ENCODE measurements at places on chromosomes 11 and 22.

DNA sequence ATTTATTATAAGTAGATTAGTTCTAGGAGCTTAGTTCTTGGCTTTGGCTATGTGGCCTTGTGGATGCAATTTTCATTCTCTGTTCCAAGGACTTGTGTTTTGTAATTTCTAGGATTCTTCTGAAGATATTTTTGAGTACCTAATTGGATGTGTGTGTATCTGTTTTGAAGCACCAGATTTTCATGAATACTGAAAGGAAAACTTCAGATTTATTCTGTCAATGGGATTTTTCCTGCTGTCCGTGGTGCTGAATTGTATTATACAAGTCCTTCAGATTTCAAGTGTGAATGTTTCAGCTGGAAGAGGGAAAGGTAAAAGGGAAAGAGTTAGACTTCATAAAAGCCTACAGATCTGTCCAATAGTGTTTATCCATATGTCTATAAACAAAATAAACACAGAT, 18.2 kb upstream of the SYN3 start:
- no peak for DNase-seq

- DNase-seq = no peak
Observed at GRCh38 chr11:117199916-117200812, 994 bp downstream of the TAGLN start.

GRCh38 chr11:65226103-65226442, 35.7 kb upstream of the POLA2 start:
- no peak for DNase-seq

DNA sequence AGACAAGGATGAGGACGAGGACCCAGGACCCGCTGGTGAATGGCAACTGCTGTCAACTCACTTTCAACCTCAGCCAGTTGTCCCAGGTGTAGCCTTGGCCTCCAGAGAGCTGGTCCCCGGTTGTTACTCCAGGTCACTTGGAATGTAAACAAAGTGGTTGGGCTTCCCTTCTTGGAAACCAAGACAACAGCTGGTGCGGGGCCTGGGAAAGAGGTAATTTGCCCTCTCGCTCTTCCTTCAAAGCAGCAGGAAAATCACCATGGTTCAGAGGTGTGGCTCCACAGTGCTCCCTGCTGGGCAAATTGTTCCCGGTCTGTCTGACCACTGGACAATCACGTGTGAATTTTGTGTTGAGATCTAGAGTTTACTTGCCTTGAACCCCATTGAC, 15.0 kb downstream of the SLC1A2 start:
- DNase-seq = no peak

DNA sequence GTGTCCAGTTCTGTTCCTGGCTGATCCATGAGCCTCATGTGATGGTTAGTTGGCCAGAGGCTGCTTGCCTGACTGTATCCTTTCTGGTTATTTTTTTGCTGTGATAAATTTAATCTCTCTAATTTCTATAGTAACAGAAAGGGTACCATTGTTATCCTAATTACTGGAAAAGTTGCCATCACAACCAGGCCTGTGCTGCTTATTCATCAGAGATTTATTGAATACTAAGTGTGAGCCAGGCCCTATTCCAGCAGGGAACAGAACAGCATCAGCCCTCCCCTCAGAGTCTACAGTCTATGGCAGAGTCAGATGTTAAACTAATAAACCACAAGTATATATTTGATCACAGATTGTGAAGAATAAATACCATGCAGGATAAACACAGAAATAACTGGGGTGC, 86.8 kb downstream of the DEPDC5 start:
- no peak for DNase-seq

DNA sequence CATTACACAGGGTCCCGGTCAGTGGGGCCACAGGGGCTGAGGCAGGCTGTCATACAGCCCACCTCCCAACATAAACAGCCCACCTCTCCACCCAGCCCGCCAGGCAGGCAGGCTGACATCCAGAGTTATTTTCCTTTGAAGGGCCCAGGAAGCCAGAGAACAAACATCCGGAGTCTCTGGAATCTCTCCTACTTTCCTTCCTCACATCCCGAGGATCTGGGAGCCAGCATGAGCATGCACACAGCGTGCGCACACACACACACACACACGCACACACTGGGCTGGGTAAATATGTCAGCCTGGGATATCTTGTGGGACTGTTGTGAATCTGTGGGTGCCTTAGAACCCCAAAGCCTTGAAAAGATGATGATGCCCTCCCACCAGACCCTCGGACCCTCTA, 55.4 kb downstream of the PDE2A start:
- no peak for DNase-seq

DNA sequence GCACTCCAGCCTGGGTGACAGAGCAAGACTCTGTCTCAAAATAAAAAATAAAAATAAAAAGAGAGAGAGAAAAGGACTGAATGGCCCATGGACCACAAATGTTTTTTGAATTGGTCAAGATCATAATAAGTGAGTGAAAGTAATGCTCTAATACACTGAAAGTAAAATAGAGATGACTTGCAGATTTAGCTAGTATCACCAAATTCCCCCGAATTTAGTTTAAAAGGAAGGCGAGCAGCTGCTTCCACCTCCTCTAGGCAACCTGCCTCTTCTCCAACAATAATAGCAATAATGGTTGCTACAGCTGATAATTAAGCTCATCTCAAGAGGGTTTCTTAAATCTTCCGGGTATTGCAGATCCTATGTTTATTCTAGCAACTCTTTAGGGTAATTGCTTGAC, 36.8 kb downstream of the CELF1 start:
- no peak for DNase-seq

DNA sequence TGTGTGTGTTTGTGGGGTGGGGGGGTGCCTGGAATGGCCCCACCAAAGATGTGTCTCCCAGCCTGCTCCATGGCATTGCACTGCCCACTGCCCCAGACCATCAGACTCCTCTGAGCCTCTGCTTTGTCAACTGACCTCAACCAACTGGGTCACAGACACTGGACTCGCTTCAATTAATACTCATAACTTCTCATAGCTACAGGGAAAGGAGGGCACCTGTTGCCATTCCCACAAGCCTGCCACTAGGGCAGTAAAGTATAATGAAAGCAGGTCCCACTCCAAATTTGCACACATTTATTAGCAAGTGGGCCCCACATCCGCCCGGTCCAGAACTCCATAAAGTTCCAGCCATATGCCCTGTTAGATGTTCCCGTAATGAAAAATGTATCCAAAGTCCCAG, 70.5 kb upstream of the PRDM11 start:
- DNase-seq = no peak

DNA sequence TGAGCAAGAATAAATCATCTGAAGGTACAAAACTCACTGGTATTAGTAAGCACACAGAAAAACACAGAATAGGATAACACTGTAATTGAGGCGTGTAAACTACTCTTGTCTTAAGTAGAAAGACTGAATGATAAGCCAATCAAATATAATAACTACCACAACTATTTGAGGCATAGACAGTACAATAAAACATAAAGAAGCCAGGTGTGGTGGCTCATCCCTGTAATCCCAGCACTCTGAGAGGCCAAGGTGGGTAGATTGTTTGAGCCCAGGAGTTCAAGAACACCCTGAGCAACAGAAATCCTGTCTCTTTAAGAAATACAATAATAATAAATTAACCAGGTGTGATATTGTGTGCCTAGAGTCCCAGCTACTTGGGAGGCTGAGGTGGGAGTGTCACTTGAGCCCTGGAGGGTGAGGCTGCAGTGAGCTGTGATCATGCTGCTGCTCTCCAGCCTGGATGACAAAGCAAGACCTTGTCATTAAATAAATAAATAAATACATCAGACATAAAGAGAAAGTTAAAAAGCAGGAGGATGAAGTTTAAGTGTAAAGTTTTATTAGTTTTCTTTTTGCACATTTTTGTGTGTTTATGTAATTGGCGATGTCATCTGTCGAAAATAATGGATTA, 390.6 kb downstream of the DYNC2H1 start:
- no peak for DNase-seq

GRCh38 chr11:34380696-34381095, 22.9 kb upstream of the ABTB2 start:
- DNase-seq = no peak

- DNase-seq = no peak
Observed at GRCh38 chr11:64074239-64074638, 38.5 kb downstream of the FLRT1 start.

DNA sequence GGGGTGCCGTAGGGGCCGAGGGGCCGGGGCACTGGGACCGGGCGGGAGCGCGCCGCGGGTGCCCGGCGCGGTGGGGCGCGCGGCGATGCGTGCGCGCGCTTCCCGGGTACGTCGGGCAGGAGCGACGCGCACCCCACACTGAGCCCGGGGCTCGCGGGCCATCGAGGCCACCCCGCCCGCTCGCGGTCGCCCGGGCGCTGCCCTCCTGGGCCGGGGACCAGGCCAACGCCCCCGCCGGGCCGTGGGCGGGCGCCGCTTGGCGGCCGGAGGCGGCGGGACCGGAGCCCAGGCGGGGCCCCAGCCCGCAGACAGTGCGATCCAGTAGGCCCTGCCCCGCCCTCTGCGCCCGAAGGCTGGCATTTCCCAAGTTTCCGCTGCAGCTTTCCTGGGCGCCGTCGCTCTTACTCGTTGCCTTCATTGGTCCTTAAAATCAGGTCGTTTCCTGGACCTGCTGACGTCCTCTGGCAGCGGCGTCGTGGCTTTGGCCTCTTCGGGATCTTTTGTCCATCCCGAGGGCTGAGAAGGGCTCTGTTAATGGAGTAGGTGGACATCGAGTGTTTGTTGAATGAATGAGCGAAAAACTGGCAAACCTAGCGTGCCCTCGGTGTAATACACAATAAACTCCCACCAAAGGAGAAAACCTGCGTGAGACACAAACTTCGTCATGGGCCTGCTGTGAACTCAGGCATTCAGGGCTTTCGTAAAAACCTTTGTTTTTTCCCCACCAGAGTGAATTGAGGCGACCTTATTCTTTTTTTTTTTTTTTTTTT, 638 bp downstream of the PARVA start:
- no peak for DNase-seq

GRCh38 chr11:61294717-61295595, at the start of gene VWCE:
Gene VWCE, minus strand, starts transcription at chr11:61295316. Its CDS starts 279 bp downstream, at chr11:61295037.
- DNase-seq = peak; percentile 33

DNA sequence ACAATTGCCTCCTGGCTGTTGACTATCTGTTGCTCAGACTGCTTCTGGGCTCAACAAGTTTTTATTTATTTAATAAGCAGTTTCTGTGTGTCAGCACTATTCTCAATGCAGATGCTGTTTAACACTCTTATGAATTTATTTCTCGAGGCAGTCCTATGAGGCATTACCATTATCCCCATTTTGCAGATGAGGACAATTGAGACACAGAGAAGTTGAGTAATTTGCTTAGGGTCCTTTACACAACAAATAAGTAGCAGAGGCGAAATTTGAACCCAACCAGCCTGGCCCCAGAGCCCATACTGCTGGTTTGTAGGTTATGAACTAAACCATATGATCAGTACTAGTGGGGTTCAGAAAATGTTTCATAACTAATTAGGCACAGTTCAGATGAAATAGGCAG, 58.7 kb downstream of the APIP start:
- no peak for DNase-seq

DNA sequence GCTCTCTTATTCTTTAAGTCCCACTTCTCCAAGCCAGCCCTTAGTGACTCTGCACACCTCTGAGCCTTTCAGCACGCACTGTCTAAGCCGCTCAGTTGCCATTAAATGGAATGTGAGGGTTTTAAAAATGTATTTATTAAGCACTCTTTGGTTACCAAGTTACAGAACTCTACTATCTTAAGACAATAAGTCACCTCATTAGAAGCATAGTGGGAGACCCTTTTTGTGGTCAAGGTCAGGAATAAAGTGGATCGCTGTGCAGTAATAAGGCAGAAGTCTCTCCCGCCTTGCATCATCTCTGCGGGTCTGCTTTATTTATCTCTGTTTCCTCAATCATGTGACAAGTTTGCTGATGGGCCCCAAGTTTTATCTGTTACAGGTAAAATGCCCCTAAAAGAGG, 11.9 kb downstream of the SLC25A18 start:
- DNase-seq = no peak

All from T-helper 2 cell (primary cell).